ENCODE measurements at places on chromosomes 6 and 20.

GRCh38 chr6:46325561-46326530 lies 155.1 kb upstream of the ENPP5 start:
- no peak for DNase-seq

DNA sequence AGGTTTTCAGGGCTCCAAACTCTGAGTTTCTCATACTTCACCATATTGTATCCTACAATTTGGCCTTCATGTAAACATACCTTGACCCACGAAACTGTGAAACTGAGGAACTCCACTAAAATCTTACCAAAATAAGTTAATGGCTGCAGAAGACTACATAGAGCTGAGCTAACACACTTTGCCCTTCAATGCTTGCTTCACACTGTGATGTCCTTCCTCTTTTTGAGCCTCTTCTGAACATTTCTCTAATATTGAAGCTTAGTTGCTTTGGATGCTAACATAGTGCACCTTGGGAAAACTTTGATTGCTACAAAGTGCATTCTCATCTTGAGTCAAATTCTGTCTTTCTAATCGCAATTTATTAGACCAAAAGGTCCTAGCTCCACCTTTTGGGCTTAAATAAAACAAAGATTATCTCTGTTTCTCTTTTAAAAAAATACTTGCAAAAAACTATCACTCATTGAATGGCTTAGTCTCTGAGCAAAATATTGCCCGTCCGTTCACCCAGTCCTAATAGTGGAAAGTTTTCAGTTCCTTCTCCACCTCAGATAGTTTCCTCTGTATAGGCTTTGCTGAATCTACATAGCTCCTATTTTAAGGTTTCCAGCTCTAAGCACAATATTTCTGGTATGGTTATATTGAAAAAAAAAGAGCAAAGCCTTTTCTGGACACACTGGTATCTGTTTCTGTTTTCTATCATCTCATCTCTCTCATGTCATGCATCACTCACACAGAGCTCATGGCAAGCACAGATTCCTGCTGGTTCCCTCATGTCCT lies 494.6 kb downstream of the RFPL4B start:
- no peak for DNase-seq

GRCh38 chr6:108762394-108762793 lies 85.8 kb upstream of the ARMC2 start:
- DNase-seq: no peak

DNA sequence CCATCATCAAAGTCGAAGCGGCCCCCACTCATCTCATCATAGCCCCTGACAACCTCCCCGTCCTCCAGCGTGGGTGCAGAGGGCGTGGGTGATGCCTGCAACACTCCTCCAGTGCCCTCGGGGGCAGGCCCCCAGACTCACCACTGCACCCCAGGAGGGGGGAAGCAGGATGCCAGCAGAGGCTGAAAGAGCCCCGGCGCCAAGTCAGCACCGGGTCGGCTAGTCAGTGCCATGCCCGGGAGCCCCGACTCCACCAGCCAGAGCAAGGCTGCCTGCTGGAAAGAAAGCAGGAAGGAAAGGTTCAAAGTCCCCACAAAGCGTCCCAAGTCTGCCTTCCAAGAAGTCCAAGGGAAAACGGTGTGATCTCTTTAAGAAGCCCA lies 324 bp downstream of the JPH2 start:
- no peak for DNase-seq

GRCh38 chr6:110098511-110099116 lies 80.9 kb downstream of the WASF1 start:
- DNase-seq: no peak
